ENCODE measurements at places on chromosomes 4 and X.

DNA sequence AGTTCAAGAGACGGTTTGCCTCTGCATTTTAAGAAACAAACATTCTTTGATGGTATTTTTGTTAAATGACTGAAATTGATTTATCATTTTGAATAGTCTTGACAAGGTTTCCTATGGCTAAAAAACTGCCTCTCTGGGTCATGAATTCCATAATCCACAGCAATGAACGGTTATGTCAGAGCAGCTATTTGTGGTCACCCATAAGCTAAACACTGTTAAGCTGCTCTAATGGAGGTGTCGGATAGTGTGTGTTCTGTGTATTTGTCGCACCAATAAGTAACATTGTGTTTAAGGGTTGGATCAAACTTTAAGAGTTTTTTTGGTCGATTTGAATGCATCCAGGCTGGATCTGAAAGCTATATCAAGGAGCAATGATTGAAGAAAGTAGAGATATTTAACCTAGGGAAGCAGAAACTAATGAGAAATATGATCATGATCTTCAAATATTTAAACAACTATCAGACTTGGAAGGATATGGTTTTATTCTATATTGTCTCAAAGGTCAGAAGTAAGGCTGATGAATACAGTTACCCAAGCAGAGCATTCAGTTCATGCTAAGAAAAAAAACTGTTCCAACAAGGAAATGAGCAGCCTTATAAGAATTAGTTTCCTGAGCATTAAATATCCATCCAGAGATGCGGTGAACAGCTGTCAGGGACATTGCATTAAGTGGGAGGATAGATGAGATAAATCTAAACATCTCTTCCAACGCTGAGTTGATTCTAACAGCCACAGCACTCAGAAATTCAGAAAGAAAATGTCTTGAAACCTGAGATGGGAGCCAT, 232.3 kb upstream of the RPS6KA3 start:
- no peak for DNase-seq

GRCh38 chr4:74654230-74654681, 140.1 kb downstream of the BTC start:
- DNase-seq: peak; percentile 35

DNA sequence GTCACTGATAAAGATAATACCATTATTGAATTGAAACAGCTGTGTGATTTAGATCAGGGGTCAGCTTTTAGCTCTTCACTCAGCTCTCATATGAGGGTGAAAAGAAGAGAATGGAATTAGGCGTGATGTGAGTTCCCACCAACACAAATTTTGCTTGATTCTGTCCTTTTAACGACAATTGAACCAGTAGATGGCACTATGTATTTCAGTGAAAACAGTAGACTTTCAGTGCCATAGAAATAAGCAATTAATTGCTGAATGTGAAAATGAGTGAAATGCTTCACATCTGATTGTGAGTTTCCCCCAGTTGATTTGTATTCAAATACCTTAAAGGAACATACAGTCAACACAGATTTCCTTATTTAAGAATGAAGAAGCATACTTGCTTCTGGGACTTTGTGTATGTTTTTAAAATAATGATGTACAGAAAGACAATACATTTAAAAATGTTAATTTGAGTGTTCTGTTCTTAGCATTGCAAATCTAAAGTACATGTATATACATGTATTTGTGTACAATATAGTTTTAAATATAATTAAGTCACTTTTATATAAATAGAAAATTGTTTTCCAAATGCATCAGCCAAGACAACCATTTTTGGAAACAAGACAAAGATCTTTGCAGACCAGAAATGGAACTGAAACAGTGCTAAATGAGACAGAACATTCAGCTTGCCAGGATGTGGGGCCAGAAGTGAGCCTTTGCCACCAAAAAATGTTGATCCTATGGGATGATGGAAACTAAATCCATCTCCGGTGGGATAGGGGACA, 178.8 kb downstream of the SNCA start:
- DNase-seq: peak; percentile 35

GRCh38 chr4:137432446-137433311, 99.6 kb downstream of the PCDH18 start:
- DNase-seq: no peak

DNA sequence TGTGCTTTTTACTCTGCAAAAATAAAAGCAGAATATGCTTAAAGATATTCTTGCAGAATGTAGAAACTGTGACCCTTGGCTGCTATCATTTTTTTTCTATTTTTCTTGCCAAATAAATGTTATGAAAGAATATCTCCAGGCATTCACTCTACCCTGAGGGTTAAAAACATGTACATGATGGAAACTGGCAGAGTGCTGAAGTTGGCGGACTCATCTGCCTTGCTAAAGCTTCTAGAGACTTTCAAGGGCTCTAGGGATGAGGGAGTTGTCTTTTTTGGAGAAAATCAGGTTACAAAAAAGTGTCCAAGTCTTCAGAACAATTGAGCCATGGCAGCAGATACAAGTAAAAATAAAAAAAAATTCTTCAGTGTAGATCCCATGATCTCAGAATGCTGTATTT, 40.5 kb upstream of the NRK start:
- DNase-seq: no peak

DNA sequence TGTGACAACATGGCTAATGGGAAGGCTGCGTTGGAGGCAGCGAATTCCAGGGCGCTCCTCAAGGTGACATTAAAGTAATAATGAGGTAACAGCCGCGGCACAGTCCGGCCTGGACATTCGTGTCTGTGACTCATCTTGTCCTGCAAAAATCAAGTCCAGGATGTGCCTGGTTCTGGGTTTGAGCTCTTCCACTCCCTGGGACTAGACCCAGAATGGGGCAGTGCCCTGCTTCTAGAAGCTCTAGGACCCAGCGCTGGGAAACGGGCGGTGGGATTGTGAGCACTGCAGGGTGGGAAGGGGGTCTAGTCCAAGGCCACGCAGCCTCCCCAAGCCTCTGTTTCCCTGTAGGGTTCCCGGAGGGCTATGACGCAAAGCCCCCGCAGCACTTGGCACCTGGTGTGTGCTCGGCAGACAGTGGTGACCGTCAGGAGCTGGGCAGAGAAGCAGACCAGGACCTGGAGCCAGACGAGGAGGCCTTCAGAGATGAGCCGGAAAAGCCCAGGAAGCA, 34.9 kb downstream of the HMX1 start:
- DNase-seq: no peak

DNA sequence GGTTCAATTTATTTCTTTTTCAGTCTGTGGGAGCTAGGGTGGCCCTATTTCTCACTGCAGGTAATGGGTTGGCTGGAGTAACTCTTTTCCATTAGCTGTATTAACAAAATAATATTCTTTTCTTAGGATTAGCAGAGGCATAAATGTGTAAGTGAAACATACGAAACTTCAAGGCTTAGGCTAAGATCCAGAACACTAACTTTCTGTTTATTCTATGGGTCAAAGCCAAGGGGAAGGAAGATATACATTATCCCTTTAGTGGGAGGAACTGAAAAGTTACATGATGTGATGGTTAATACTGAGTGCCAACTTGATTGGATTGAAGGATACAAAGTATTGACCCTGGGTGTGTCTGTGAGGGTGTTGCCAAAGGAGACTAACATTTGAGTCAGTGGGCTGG, 66.4 kb downstream of the DCAF8L2 start:
- DNase-seq: no peak

DNA sequence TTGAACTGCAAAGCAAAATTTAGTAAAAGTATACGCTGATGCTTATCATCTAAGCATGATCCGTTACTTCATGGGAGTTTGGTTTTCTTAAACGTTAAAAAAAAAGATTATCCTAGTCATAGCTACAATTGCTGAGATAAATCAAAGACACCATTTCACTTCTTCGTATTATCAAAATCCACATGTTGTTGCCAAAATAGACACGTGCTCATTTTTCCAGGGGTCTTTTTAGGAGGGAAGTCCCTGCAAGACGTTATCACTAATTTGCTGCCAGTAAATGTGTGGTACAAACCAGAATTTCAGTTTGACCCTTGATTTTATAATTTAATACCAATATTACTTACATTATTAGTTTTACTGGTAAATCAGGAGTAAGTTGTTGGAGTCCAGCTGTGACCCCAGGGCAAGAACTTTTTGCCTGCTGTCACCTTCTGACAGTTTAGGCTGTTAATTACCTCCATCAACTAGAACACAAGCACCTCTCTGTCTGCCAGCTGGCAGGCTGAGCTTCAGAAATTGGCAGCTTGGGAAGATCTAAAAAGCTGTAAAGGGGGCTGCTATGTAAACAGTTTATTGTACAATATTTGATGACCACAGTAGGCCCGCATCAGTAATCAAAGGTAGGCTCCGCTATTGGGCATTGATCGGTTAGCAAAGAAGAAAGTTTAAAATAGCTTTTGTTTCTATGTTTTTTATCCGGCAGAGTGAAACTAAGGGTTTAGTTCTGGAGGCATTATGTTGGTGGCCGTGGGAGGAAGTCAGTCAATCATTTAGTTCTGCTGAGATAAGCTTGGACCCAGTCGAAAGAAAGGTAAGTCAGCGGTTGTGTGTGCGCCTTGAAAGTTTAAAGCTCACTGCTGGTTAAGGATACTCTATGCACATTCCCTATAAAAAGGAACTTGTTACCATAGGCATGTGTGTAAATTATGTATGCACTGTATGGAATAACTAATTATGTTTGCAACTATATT, 196.4 kb downstream of the FBXO8 start:
- no peak for DNase-seq

- no peak for DNase-seq
Observed at GRCh38 chr4:110041735-110042134, 129.1 kb downstream of the EGF start.

- no peak for DNase-seq
Observed at GRCh38 chr4:151025759-151026158, 10.7 kb upstream of the LRBA start.

DNA sequence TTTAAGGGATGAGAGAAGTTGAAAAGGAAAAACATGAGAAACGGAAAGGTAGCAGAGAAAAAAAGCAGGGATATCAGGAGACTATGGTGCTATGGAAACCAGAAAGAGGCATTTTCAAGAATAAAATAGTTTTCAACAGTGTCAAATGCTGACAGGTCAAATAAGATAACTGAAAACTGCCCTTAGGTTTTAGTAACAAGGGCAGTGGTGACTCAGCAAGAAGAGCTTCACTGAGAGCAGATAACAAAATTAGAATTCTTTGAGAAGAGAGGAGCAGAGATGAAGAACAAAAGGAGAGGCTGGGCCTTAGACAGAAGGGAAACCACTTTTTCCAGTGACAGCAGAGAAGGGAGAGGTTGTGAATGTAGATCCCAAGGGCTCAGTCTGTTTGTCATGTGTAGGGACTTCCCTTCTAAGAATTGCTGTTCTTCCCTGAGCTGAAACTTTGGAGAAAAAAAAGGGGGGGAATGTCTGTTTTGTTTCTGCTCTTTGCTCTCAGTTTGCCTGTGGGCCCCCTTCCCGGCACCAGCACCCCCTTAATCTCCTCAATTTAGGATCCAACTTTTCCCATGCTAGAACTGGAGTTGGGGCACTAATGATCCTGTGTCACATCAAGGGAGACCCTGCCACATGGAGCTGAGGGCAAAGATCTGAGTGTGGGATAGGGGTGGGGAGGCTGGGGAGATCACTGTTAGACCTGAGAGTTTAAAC, 26.8 kb upstream of the MAGEA10 start:
- DNase-seq: no peak

DNA sequence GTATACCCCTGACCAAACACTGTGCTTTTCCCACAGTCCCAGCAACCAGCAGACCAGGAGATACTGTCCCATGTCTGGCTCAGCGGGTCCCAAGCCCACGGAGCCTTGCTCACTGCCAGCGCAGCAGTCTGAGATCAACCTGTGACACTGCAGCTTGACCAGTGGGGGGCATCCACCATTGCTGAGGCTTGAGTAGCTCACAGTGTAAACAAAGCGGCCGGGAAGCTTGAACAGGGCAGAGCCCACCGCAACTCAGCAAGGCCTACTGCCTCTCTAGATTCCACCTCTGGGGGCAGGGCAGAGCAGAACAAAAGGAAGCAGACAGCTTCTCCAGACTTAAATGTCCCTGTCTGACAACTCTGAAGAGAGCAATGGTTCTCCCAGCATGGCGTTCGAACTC, 58.1 kb downstream of the SLC10A6 start:
- no peak for DNase-seq

DNA sequence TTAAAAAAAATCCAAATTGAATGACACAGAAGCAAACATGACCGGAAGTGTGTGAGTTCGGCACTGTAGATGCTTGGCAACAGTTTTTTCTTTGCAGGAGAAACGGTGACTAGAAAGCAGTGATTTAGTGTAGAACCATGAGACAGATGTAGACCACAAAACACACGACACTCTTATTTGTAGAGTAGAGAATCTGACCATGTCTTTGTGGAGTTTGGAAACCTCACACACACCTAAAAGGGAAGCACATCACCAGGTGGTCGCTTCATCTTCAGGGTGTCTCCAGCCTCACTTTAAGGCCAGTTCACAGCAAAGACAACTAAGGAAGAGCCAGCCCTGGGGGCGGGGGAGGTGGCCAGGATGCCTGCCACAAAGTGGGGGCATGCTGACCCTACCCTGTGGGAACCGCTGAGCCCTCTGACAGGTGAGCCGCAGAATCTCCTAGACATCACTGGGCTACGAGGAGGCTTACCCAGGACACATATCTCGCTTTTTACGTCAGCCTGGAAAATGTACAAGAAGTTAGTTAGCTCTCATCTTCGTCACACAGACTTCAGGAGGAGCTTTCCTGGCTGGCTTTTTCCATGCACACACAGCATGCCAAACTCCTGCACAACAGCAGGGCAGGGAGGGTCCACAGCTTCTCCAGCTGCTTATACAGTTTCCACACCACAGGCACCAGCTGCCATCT, 64.4 kb upstream of the PDLIM3 start:
- DNase-seq: no peak

DNA sequence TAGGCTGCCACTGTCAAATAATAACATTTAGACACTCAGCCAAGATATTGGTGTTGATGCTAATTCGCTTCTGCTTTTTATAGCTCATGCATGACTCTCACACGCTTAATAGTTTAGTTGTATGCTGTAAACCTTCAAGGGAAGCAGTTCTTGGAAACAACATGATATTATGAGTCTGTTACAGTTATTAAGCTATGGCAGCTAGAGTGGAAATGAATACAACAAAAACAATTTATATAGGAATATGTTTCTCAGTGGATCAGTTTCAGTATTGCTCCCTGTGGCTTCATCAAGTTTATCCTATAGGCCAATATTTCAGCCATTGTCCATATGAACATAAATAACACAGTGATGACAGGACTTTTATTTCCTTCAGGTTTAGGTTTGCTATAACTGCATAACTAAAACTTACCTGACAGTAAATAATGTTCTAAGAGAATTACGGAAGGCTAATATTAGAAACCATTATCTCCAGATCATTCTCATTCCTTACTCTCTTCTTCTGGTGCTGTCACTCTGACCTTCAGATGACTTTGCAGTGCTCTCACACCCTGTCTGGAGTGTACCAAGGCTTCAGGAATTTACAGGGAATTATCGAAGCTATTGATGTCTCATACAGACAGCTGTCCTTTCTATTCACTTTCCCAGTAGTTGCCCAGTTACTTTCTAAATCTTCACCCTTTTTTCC, 555.0 kb downstream of the ANKRD50 start:
- no peak for DNase-seq

DNA sequence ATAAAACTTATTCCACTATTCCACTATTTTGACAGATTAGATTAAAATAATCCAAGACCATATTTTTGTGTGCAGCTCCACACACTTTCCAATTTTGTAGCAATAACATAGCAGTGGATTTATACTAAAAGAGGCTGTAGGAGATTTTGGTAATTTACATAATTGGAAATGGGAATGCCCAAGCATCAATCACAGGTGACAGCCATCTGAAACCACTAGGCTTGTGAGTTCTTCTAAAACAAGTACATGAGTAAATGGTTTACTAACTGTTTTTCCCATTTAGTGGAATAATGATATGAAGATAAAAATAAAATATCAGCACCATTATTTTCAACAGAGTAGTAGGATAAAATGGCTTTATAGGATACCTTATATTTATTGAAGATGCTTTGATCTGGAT, 4.4 kb downstream of the ANK2 start:
- no peak for DNase-seq

All from suppressor macrophage treated with lipopolysaccharide for 1 hour (primary cell).